GM12864 (cell line): ENCODE measurements at places on chromosomes 1 and 21.
A peak's percentile ranks its signal among the peaks of the same experiment; 100 is the strongest.

DNA sequence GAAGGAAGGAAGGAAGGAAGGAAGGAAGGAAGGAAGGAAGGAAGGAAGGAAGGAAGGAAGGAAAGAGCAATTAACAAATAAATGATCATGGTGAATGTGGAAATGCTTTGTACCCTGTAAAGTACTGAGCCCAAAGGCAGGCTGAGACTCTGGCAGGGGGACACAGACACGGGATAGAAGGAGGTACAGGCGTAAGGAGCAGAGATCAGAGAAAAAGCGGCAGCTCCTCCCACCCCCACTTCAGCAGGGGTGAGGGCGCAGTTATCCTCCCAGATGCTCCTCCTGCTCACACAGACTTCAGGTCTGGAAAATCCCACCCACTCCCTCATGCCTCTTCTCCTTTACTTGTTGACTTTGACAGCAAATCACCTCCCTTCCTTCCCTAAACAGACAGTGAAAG is 464.5 kb downstream of the MATN1 start:
- DNase-seq = no peak

DNA sequence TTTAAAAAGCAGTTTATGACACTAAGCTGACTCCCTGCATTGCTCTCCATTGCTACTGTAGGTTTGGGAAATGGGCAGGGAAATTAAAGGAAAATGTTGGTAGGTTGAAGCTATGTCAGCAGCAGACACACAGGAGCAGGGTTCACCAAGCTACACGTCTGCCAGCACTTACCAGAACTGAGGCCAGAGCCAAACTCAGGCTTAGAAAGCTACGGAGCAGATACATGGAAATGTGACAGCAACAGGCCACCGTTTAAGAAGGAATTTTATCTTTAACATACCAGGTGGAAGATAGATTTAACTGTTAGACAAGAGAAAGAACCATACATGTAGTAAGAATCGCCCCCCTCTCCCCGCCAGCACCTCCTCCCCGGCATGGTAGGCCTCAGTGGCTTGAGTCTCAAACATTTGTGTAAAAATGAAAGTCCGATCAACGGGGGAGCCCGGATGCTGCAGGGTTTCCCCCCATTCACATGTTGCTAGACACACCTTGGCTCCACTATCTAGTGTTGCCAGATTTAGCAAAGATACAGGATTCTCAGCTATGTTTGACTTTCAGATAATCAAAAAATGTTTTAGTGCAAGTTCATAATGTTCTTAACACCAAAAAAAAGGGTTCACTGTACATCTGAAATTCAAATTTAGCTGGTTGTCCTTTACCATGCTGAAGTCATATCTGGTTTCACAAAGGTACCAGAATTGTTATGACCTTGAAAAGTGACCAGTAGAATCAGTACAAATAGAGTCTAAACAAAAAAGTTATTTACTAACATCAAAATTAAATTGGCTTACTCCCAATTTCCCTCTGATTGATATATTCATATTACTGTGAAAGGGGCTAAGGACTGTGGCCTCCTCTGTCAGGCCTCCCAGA is 6.7 kb downstream of the OR2T11 start:
- DNase-seq = peak; percentile 43

GRCh38 chr21:31459457-31459856 is 115.4 kb upstream of the TIAM1 start:
- no peak for DNase-seq

DNA sequence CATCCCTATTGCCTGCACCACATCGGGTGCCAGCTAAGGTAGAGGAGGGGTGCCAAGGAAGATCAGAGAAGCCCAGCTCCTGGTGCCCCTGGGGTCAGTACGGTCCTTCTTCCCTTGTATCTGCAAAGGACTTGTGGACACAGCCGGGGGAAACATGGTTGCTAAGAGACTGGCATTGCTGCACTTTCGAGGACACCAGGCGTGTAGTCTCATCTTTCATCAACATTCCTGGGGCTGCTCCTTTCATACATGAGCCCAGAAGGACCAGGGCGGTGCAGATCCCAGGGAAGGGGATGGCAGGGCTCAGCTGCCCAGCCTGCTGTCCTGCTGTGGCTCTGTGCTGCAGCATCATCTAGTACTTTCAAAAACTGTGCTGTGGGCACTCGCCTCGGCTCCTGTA is 61.0 kb downstream of the RUNX1 start:
- no peak for DNase-seq

- DNase-seq = no peak
These were observed 25.1 kb upstream of the PHGDH start for GRCh38 chr1:119686661-119687060.

GRCh38 chr1:10776190-10776905 is 20.1 kb downstream of the CASZ1 start:
- DNase-seq = no peak

DNA sequence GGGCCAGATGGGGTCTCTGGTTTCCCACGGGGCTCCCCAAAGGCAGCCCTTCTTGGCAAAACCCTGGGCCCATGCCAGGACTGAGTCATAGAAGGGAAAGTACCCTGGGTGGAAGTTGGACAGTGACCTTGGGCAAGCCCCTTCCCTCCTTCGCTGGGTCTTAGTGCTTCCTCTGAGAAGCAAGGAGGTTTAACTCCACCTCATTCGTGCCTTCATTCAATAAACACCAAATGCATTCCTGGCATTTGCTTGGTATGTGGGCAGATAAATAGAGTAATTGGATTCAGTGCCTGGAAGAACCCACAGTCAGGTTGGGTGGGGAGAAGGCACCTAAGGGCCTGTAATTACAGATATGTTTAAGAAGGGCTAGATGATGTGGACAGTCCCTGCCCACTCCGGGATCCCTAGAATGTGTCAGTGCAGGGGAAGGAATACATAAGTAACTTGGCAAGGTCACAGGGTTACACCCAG is 36.3 kb upstream of the CITED4 start:
- DNase-seq = no peak

DNA sequence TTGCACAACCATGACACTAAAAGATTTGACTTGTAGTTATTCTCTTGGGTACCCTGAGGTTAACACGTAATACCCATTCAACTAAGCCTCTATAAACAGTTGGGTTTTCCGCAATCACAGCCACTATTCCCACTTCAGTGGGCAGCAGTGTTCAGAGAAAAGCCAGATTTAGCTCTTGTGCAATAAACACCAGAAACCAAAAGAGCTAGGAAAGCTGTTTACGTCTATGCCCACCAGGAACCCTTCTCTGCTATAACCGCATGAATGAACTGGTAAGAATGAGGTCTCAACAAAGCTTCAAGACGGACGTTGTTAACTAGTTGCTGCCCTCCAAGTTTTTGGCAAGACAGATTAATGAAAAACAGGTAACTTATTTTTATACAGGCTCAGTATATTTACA is 101.3 kb downstream of the SLC45A1 start:
- no peak for DNase-seq

- DNase-seq = no peak
These were observed 45.3 kb upstream of the CTBS start for GRCh38 chr1:84619383-84620102.

- DNase-seq = no peak
These were observed 7.1 kb upstream of the SSBP3 start for GRCh38 chr1:54413295-54413694.
